Natural killer cell (primary cell): ENCODE measurements at places on chromosomes 5 and 9. TPM values are rescaled to one million over a fixed set of nuclear protein-coding genes. Genes with fewer than 3 reads are reported as not detected.
A peak's percentile ranks its signal among the peaks of the same experiment; 100 is the strongest.

DNA sequence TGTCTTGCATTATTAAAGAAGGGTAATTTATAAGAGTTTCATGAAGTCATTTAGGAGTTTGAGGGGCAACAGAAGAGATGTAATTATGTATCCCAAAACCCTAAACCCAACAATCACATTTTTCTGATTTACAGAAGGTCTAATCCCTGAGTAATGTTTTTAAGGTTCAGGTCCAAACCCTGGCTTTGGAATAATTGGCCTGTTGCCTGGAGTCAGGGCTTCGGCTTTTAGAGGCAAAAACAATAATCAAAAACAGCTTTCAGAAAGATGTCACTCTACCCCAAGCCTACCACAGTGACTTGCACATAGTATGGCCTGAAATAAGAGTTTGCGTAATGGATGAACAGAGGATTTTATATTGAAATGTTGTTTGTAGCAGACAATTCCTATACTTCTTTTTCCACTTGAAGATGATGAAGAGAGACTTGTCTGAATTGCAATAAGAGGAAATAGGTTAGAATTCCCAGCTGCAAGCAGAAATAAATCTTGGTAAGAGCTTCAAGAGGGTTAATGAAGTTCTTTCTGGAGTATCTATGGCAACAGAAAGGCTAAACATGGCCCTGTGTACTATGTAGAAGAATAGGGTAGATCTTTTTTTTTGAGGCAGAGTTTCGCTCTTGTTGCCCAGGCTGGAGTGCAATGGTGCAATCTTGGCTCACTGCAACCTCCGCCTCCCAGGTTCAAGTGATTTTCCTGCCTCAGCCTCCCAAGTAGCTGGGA, 152.0 kb downstream of the GPBP1 start:
- no peaks in the 10 kb centered on the region for H3K27me3 ChIP-seq
- no peaks in the 10 kb centered on the region for H3K4me1 ChIP-seq
- no peak overlapping the region for H3K4me3 ChIP-seq
- DNase-seq: no peak
- H3K36me3 ChIP-seq: no peaks in the 10 kb centered on the region

SPATA6L gene
- total RNA-seq: 4.7 TPM

GRCh38 chr5:73115399-73116051, 4.8 kb upstream of the TMEM171 start:
- H3K4me3 ChIP-seq: no peak overlapping the region
- no peaks in the 10 kb centered on the region for H3K36me3 ChIP-seq
- H3K27ac ChIP-seq: no peak overlapping the region

GRCh38 chr9:32942755-32943460, 58.5 kb downstream of the APTX start:
- H3K27me3 ChIP-seq: no peaks in the 10 kb centered on the region
- H3K36me3 ChIP-seq: no peaks in the 10 kb centered on the region

DNA sequence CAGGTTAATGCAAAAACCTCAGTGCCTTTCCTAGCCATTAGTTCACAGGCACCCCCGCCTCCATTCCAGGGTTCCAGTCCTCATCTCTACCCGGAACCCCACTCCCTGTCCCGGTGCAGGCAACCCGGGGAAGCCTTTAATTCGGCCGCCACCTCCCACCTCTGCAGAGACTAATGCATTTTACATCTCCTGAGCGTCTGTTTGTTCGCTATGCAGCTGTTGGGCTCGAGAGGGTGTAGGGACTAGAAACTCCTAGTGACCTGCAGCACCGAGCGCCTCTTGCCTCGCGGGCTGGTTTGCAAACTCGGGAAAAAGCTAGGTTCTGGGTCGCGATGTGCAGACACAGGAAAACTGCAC, 3.6 kb downstream of the GDNF start:
- H3K27ac ChIP-seq: no peak overlapping the region
- no peak overlapping the region for H3K4me3 ChIP-seq
- peaks cover 22% of the 10 kb centered on the region for H3K4me1 ChIP-seq
- peaks cover 47% of the 10 kb centered on the region for H3K27me3 ChIP-seq
- no peak for DNase-seq
- no peaks in the 10 kb centered on the region for H3K36me3 ChIP-seq

- no peaks in the 10 kb centered on the region for H3K36me3 ChIP-seq
- no peak for DNase-seq
- H3K4me3 ChIP-seq: no peak overlapping the region
- no peak overlapping the region for H3K27ac ChIP-seq
- H3K27me3 ChIP-seq: no peaks in the 10 kb centered on the region
- no peaks in the 10 kb centered on the region for H3K4me1 ChIP-seq
Observed at GRCh38 chr5:170147753-170148264, 42.1 kb downstream of the FOXI1 start.

GRCh38 chr9:73135394-73135793, 16.3 kb upstream of the ANXA1 start:
- H3K4me3 ChIP-seq: no peak overlapping the region
- no peaks in the 10 kb centered on the region for H3K4me1 ChIP-seq
- H3K36me3 ChIP-seq: no peaks in the 10 kb centered on the region
- H3K27ac ChIP-seq: no peak overlapping the region

DNA sequence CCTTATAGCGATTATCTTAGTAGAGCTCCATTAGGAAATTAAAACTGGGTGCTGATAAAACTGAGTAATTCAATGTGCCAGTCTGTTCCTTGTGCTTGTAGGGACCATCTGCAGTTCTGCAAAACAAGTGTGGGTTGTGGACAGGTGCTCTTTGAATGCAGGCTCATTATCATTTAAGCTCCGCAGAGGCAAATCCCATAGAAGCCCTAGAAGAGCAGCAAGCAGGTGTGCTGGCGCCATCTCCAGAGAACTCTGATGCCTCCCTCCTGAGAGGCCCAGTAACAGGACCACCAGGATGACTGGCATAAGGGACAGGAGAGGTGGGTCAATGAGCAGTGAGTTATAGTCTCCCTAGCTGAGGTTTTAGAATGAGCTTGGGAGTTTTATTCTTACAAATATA, 1342.4 kb upstream of the DMAC1 start:
- no peak for DNase-seq
- no peak overlapping the region for H3K27ac ChIP-seq
- no peaks in the 10 kb centered on the region for H3K4me1 ChIP-seq
- H3K27me3 ChIP-seq: no peaks in the 10 kb centered on the region
- H3K4me3 ChIP-seq: no peak overlapping the region
- H3K36me3 ChIP-seq: no peaks in the 10 kb centered on the region

DNA sequence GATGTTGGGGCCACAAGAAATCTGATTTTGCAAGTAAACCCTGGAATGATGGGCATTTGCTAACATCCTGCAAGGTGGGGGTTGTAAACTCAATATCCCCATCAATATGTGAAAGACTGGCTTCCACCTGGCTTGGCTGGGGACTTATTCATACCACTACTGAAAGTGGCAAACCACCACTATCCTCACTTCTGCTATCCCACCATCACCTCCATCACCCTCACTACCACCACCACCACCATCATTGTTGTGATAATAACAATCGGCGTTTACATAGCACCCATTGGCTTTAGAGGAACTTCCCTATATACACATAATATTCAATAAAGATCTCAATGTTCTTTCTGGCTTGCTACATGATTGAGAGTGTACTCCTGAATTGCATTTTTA, 224.7 kb upstream of the DAP start:
- H3K27me3 ChIP-seq: peaks cover 2% of the 10 kb centered on the region
- H3K36me3 ChIP-seq: no peaks in the 10 kb centered on the region
- peaks cover 7% of the 10 kb centered on the region for H3K4me1 ChIP-seq
- H3K27ac ChIP-seq: no peak overlapping the region

DNA sequence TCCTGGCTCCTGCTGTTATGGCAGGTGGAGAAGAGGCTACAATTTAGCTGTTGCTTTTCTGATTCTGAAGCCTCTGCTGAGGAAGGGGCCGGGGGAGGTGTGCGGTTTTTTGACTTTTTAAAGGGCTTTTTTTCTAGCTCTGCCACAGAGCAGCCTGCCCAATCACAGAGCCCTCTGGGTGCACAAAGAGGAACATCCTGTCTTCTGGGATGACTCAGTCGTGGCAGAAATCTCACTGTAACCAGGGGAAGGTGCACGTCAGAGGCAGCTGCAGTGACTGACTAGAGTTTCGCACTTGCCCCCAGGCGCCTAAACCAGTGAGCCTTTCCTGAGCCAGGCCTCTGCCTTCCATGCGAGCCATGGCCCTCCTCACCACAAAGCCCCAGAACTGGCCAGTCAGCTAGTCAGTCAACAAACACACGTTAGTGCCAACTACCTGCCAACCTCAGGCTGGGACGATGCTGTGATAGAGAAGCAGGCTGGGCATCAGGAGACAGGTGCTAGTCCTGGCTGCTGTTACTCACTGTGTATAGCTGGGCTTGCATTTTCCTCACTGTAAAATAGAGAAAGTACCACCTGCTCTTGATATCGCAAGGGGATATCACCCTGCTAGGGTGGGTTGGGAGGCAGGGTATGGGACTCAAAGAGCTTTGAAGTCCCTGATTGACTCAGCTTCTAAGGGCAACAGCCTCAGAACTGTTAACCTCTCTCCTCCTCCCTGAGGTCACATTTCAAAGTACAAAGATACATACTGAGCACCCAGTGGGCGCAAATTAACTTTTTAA, 2.2 kb downstream of the AKNA start:
- H3K4me1 ChIP-seq: peaks cover 77% of the 10 kb centered on the region
- H3K36me3 ChIP-seq: peaks cover 22% of the 10 kb centered on the region
- peak; percentile 87 for DNase-seq
- H3K27ac ChIP-seq: peak overlapping the region; percentile 100

DNA sequence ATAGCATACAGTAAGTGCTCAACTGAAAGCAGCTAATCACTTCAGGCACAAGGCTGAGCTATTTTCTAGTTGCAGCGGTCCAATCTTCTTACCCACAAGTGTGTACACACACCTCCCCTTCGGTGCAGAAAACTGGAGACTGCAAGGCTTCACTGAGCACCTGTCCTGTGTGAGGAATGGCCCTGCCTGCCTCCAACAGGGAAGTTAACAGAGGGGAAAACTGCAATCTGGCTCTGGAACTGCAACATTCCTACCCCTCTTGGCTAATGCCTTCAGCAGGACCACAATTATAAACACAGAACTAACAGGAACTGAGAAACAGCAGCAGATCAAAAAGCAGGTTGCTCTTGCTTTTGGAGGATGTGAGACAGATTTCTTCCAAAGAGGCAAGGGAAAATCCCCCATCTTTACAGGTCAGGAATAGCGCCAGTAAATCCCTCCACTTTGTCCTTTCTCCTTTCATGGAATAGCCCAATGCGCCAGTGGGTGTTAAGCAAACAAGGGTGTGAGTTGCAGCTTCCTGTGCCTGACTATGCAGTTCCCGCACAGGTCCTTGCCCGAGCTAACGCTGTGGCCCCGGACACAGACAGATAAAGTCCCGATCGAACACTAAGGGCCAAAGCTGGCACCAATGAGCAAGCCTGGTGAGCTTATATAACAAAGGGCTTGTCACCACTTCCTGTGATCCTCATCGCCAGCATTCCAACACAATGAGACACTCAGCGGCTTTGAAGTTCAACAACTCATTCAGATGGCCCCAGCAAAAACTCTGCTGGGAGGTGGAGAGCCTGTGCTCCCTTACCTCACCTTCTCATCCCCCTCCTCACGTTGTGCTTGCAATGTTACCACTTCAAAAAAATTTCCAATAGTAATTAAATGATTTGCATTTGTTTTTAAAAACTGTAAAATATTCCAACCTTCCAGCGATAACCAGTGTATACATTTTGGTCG, 21.5 kb downstream of the SHB start:
- H3K27ac ChIP-seq: no peak overlapping the region
- no peaks in the 10 kb centered on the region for H3K27me3 ChIP-seq
- H3K4me1 ChIP-seq: peaks cover 11% of the 10 kb centered on the region
- no peaks in the 10 kb centered on the region for H3K36me3 ChIP-seq
- DNase-seq: no peak

GRCh38 chr5:173018358-173018757, 34.8 kb downstream of the ATP6V0E1 start:
- DNase-seq: no peak
- H3K27me3 ChIP-seq: no peaks in the 10 kb centered on the region
- peaks cover 3% of the 10 kb centered on the region for H3K4me1 ChIP-seq
- H3K4me3 ChIP-seq: no peak overlapping the region
- H3K27ac ChIP-seq: no peak overlapping the region
- peaks cover 14% of the 10 kb centered on the region for H3K36me3 ChIP-seq

DNA sequence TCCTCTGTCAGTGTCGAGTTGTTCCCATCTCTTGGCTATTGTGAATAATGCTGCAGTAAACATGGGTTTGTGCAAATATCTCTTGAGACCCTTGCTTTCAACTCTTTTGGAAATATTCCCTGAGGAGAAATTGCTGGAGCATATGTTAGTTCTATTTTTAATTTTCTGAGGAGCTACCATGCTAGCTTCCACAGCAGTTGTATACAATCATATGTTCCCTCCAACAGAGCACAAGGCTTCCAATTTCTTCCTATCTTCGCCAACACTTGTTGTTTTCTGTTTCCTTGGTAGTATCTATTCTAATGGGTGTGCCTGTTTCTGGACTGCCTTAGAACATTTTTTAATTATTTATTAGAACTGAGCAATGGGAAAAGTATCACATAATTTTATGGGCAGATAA, 23.6 kb upstream of the SHB start:
- H3K4me3 ChIP-seq: no peak overlapping the region
- no peaks in the 10 kb centered on the region for H3K36me3 ChIP-seq
- DNase-seq: no peak
- no peak overlapping the region for H3K27ac ChIP-seq

GRCh38 chr9:100222674-100223073, 123.6 kb downstream of the INVS start:
- H3K4me3 ChIP-seq: no peak overlapping the region
- H3K27ac ChIP-seq: no peak overlapping the region
- H3K4me1 ChIP-seq: no peaks in the 10 kb centered on the region
- H3K27me3 ChIP-seq: no peaks in the 10 kb centered on the region
- DNase-seq: no peak

- H3K4me1 ChIP-seq: no peaks in the 10 kb centered on the region
- DNase-seq: no peak
- H3K4me3 ChIP-seq: no peak overlapping the region
- no peak overlapping the region for H3K27ac ChIP-seq
Observed at GRCh38 chr9:68626526-68626925, 78.5 kb upstream of the PIP5K1B start.

TEX48 gene
- not detected for total RNA-seq

DNA sequence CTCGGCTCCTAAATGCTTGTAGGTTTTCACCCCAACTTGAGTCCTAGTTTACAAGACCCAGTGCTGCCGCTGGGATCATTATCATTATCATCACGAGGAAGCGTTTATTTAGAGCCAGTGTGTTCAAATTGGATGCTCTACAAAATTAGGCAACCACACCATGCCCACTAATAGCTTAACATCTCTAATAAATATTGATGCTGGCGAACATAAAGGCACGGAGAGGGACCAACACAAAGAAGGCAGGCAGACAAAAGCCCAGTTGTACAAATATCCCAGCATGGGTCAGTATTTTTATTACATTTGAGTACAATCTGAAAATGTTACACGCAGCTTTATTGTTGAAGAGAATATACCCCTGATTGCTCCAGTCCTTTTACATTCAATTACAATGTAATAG, 4.7 kb downstream of the CFAP77 start:
- no peak overlapping the region for H3K4me3 ChIP-seq
- H3K36me3 ChIP-seq: no peaks in the 10 kb centered on the region
- H3K4me1 ChIP-seq: peaks cover 21% of the 10 kb centered on the region
- DNase-seq: no peak

CERCAM gene
- total RNA-seq: 24.2 TPM
